HFFc6 (cell line): ENCODE measurements at places on chromosomes 6 and 20. TPM values are rescaled to one million over a fixed set of nuclear protein-coding genes. Genes with fewer than 3 reads are reported as not detected.

DNA sequence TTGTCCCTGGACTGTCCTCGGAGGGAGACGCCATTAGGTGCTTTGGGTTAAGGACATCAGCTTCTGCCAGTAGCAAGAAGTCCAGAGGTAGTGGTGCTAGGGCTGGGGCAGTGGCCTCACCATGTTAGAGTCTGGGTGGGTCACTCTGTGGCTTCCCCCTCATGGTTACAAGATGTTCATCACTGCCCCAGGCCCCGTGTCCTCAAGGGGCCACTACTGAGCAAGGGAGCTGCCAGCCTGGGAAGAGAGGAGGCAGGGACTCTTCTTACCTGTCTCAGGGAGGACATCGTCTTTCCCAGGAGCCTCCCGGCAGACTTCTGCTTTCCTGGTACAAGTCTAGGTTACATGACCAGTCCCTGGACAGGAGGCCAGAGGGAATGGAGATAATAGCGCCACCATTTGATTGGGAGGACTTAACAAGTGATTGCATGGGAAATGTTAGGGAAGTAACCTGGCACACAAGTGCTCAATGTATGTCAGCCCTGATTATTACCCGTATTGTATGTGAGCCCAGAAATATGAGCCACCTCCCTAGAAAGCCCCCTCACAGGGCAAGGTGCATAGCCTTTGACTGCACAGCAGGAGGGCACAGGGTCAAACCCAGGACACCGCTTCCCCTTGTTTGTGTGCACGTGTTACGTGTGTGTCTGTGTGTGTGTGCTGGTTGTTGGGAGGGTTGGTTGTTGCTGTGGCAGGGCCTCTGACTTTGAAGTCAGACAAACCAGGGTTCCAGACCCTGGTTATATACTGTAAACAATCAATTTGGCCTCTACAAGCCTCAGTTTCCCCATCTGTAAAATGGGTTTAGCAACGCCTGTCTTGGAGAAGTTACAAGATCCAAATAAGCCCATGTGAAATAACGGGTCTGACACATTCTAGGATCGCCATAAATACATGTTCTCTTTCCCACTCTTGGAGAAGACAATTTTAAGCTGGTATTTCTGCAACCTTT, 30.0 kb downstream of the SIRPA start:
- no peak for DNase-seq

- no peak for DNase-seq
Observed at GRCh38 chr20:39568109-39568508, 606.0 kb downstream of the DHX35 start.

GRCh38 chr6:13653296-13653695, 38.2 kb downstream of the NOL7 start:
- DNase-seq: peak; percentile 54

DNA sequence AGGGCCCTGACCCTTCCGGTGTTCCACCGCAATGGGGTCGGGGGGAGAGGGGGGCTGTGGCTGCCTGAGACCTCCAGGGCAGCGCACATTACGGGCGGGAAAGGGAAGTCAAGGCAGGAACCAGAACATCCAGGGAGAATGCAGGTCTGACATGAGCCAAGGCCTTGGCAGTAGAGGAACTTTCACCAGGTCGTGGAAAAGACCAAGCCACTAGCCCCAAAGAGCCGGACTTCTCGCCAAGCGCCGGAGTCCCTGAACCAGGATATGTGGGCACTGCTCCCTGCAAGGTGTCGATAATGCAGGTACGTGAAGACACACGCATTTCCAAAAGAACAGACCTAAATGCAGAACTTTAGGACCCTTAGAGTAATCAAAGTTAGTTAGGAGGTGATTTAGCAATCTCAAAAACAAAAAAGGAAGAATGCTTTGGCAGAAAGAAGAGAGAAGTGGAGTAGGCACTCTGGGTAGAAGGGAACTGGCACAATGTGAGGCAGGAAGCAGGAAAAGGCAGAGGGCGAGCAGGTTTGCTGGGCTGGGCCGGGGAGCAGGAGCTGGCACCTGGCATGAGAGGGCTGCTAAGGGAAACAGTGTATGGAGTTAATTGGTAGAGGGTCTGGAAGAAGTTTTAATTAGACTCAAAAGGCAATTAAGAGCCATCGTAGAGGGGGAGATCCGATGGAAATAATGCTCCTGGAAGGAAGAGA, 14.3 kb downstream of the POU3F2 start:
- DNase-seq: no peak

DNA sequence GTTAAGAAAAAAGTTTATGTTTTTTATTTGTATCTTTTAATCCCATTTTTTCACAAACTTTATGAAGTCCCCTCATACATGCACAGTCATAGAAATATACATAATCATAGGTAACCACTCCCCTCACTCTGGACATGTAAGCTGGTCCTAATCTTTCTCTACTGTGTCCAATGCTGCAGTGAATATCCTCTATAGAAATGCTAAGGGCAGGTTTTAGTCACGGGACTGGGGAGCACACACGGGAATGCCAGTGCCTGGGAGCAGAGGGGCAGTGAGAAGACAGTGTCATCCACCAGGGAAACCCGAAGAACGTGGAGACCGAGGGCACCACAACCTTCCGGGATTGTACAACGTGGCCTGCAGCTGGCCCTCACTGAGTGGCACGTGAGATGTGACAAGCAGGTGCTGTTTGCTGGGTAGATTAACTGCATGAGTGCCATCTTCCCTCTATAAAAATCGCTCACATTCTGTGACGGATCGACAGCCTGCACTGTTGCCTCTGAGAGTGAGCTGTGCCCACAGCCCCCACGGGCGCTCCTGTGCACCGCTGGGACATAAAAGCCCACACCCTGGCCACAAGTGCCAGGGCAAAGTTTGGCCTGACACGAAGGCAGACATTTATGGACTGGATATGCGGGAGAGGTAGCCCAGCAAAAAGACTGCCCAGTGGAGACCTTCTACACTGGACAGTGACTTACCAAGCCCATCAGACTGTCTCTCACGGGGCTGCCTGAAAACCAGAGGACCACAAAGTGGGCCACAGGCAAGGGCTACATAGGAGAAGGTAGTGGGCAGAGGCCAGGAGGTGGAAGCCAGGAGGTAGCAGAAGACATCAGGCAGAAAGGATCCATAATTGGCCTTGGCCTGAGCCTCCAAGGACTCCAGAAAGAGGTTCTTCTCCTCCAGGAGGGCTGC, 63.2 kb downstream of the FGD2 start:
- DNase-seq: no peak

GRCh38 chr20:63652192-63652980, 838 bp downstream of the STMN3 start:
- no peak for DNase-seq

DNA sequence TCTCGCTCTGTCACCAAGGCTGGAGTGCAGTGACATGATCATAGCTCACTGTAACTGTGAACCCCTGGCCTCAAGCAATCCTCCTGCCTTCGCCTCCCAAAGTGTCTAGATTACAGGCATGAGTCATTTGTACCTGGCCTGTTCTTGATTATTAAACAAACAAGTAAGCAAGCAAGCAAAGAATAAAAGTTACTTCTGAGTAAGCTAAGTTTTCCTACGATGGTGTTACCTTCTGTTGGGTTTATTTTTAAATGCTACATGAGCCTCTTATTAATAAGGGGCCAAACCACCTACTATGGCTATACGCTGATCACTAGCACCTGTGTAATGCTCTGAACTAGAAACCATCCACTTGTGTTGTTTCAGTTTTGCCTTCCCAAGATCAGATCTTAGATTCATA, 50.8 kb downstream of the IL22RA2 start:
- DNase-seq: no peak

DNA sequence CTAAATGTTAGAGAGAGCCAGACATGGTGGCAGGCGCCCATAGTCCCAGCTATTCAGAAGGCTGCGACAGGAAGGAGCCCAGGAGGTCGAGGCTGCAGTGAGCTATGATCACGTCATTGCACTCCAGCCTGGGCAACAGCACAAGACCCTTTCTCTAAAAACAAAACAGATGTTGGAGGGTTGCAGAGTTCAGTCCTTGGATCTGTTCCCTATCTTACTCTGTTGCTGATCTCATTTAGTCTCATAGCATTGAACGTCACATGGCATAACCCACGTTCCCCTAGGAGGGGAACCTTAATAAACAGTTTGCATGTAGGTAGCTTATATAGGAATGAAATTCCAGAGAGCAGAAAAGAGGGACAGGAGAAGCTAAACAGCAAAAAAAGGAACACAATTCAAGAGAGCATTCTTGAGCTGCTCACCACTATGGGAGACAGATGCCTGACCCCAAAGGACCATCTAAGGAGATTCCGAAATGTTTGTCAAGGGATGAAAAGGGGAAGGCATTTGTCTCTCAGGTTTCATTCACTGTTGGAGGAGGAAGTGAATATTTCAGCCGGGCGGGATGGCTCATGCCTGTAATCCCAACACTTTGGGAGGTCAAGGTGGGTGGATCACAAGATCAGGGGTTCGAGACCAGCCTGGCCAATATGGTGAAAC, 54.6 kb upstream of the PIM1 start:
- DNase-seq: no peak

DNA sequence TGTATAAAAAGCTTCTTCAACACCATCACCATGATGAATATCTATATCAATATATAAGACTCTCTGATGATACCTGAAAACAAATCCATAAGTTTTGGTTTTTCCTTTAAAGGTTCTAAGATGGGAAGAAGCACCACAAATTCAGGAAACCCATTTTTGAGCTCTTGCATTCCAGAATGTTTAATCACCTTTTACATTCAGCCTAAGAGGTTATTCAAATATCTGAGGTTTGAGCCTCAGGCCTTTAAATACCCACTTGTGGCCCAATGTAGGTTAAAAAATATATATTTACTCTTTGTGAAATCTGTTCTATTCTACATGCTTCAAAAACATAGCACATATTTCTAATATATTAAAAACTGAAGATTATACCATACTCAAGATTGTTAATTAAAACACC, 17.6 kb downstream of the HDAC2 start:
- peak; percentile 33 for DNase-seq

- DNase-seq: no peak
Observed at GRCh38 chr20:44800391-44801046, 9.8 kb downstream of the RIMS4 start.

DNA sequence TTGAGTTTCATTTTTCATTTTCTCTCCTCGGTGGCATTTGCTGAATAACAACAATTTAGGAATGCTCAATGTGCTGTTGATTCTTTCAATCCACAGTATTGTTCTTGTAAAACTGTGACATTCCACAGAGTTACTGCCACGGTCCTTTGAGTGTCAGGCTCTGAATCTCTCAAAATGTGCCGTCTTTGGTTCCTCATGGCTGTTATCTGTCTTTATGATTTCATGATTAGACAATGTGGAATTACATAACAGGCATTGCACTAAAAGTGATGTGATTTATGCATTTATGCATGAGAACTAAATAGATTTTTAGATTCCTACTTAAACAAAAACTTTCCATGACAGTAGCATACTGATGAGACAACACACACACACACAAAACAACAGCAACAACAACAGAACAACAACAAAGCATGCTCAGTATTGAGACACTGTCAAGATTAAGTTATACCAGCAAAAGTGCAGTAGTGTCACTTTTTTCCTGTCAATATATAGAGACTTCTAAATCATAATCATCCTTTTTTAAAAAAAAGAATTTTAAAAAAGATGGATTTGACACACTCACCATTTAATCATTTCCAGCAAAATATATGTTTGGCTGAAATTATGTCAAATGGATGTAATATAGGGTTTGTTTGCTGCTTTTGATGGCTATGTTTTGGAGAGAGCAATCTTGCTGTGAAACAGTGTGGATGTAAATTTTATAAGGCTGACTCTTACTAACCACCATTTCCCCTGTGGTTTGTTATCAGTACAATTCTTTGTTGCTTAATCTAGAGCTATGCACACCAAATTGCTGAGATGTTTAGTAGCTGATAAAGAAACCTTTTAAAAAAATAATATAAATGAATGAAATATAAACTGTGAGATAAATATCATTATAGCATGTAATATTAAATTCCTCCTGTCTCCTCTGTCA, 88.1 kb downstream of the SNAP25 start:
- DNase-seq: peak; percentile 77

DNA sequence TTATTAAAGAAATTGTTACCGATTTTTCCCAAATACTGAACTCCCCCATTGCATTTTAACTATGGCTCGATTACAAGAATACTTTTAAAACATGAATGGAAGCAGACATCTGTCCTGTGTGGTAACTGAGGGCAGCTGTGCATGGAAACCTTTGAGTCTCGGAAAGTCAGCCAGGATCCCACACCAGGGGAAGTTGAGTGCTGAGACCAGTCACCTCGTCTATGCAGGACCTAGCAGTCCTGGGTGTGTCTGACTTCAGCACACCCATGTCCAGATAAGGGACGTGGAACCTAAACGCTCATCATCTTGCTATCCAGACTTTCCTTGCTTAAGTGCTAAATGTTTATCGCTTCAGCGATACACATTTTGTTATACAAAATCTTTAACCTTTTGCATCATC, 6.1 kb downstream of the RIN2 start:
- DNase-seq: no peak

- DNase-seq: no peak
Observed at GRCh38 chr20:37726971-37727956, 33.4 kb downstream of the CTNNBL1 start.

FAM209B gene
- total RNA-seq: 0.36 TPM in 1 of 3 replicates, not detected in the others

HRH3 gene
- total RNA-seq: not detected in 3 replicates

GRM4 gene
- total RNA-seq: 0.07 TPM in 1 of 3 replicates, not detected in the others

RNASET2 gene
- 15.1 and 26.5 TPM in 2 replicates for total RNA-seq

CGA gene
- 0.77 to 1.1 TPM (median 0.97 TPM) in 3 replicates for total RNA-seq

SOX18 gene
- total RNA-seq: 0.15 to 0.17 TPM in 2 of 3 replicates, not detected in the other

TREML2 gene
- not detected in 2 replicates for total RNA-seq

RNF144B gene
- 1.1 to 5.2 TPM (median 3.0 TPM) in 3 replicates for total RNA-seq
